Mammary microvascular endothelial cell (primary cell): ENCODE measurements at places on chromosomes 6 and 20. TPM values are rescaled to one million over a fixed set of nuclear protein-coding genes. Genes with fewer than 3 reads are reported as not detected.

Gene TBC1D20
- 23.3 and 28.2 TPM in 2 replicates for total RNA-seq

Gene GPLD1
- total RNA-seq: under 0.01 and 0.05 TPM in 2 replicates

Gene PACRG
- not detected in 2 replicates for total RNA-seq

Gene ATP9A
- total RNA-seq: 26.5 and 29.1 TPM in 2 replicates

Gene PIM1
- total RNA-seq: 6.1 and 8.4 TPM in 2 replicates

Gene LY6G5C
- total RNA-seq: 2.5 and 3.3 TPM in 2 replicates

Gene ZFAND3
- total RNA-seq: 21.1 and 21.5 TPM in 2 replicates

Gene HTR1B
- 5.9 and 6.1 TPM in 2 replicates for total RNA-seq

Gene PKIB
- total RNA-seq: 0.15 TPM in 1 of 2 replicates, not detected in the other

Gene MICA
- 4.7 and 5.2 TPM in 2 replicates for total RNA-seq

Gene COL9A1
- total RNA-seq: not detected in 2 replicates

Gene TRIM15
- not detected in 2 replicates for total RNA-seq

Gene EEF1A2
- total RNA-seq: 0.20 and 0.40 TPM in 2 replicates

Gene RSPO3
- 0.15 and 0.20 TPM in 2 replicates for total RNA-seq

Gene NOTCH4
- total RNA-seq: 89.3 and 98.6 TPM in 2 replicates

Gene BEND6
- total RNA-seq: 0.33 TPM in 1 of 2 replicates, not detected in the other

Gene SYNGAP1
- 1.4 and 2.7 TPM in 2 replicates for total RNA-seq

Gene BFSP1
- total RNA-seq: 3.3 and 8.7 TPM in 2 replicates

Gene KCNK5
- total RNA-seq: not detected in 2 replicates

Gene SCUBE3
- total RNA-seq: 0.13 and 0.15 TPM in 2 replicates

Gene HAO1
- not detected in 2 replicates for total RNA-seq

Gene TP53TG5
- total RNA-seq: not detected in 2 replicates

Gene CNPY3
- 48.6 and 49.2 TPM in 2 replicates for total RNA-seq

Gene SFT2D1
- total RNA-seq: 24.4 and 42.2 TPM in 2 replicates

Gene HINT3
- 10.8 and 10.9 TPM in 2 replicates for total RNA-seq

Gene CDH22
- not detected in 2 replicates for total RNA-seq

Gene SLC17A9
- 12.0 and 13.1 TPM in 2 replicates for total RNA-seq

Gene SDCBP2
- total RNA-seq: 4.7 and 5.6 TPM in 2 replicates

Gene INSM1
- not detected in 2 replicates for total RNA-seq

Gene GPR6
- not detected in 2 replicates for total RNA-seq

Gene CLIC5
- 0.34 and 0.67 TPM in 2 replicates for total RNA-seq

Gene OLIG3
- total RNA-seq: not detected in 2 replicates

Gene DEF6
- 0.44 and 1.5 TPM in 2 replicates for total RNA-seq

Gene ARMC12
- total RNA-seq: not detected in 2 replicates

Gene PDE7B
- 31.6 and 36.8 TPM in 2 replicates for total RNA-seq

Gene COL11A2
- 0.07 and 0.15 TPM in 2 replicates for total RNA-seq

Gene XKR7
- not detected in 2 replicates for total RNA-seq

Gene ADGRF5
- total RNA-seq: 185 and 208 TPM in 2 replicates

Gene BTNL2
- not detected in 2 replicates for total RNA-seq

Gene GRIK2
- total RNA-seq: not detected in 2 replicates

Gene MTFR2
- total RNA-seq: 8.9 and 11.3 TPM in 2 replicates

Gene TMEM244
- total RNA-seq: not detected in 2 replicates

Gene OR12D1
- total RNA-seq: not detected in 2 replicates

Gene ATP6V1G2
- total RNA-seq: 0.07 and 0.39 TPM in 2 replicates

Gene PRKN
- 0.13 and 0.34 TPM in 2 replicates for total RNA-seq

Gene GSTA3
- total RNA-seq: not detected in 2 replicates

Gene FKBP1C
- 0.27 and 0.34 TPM in 2 replicates for total RNA-seq

Gene C2
- not detected in 2 replicates for total RNA-seq

Gene SNX21
- 11.6 and 27.0 TPM in 2 replicates for total RNA-seq

Gene RIMS1
- total RNA-seq: 0.05 and 0.13 TPM in 2 replicates

Gene HSPA12B
- total RNA-seq: 49.3 and 50.2 TPM in 2 replicates

Gene RIMS4
- total RNA-seq: not detected in 2 replicates

Gene PAK5
- total RNA-seq: not detected in 2 replicates

Gene ALDH5A1
- total RNA-seq: 0.25 and 0.40 TPM in 2 replicates

Gene CALHM6
- not detected in 2 replicates for total RNA-seq

Gene PLA2G7
- total RNA-seq: 0.13 TPM in 1 of 2 replicates, not detected in the other
